ENCODE measurements at places on chromosomes 12 and 14. TPM values are rescaled to one million over a fixed set of nuclear protein-coding genes. Genes with fewer than 3 reads are reported as not detected.

GLI1 gene
- total RNA-seq: 0.30 TPM

B4GALNT3 gene
- 2.1 TPM for total RNA-seq

TAS2R31 gene
- 3.2 TPM for total RNA-seq

WNT1 gene
- 2.8 TPM for total RNA-seq

NCOR2 gene
- total RNA-seq: 89.5 TPM

PGF gene
- not detected for total RNA-seq

STAC3 gene
- 2.7 TPM for total RNA-seq

SP7 gene
- not detected for total RNA-seq

SALL2 gene
- 6.5 TPM for total RNA-seq

BCL2L2 gene
- 2.0 TPM for total RNA-seq

SOX5 gene
- not detected for total RNA-seq

PPP2R5E gene
- 38.0 TPM for total RNA-seq

RNF212B gene
- not detected for total RNA-seq

KLRF1 gene
- total RNA-seq: 0.49 TPM

PLCZ1 gene
- total RNA-seq: not detected

TMPRSS12 gene
- total RNA-seq: not detected

LRP10 gene
- total RNA-seq: 93.1 TPM

All from CD4-positive, alpha-beta memory T cell (primary cell).